ENCODE measurements at places on chromosomes 1 and 21. TPM values are rescaled to one million over a fixed set of nuclear protein-coding genes. Genes with fewer than 3 reads are reported as not detected.
A peak's percentile ranks its signal among the peaks of the same experiment; 100 is the strongest.

DNA sequence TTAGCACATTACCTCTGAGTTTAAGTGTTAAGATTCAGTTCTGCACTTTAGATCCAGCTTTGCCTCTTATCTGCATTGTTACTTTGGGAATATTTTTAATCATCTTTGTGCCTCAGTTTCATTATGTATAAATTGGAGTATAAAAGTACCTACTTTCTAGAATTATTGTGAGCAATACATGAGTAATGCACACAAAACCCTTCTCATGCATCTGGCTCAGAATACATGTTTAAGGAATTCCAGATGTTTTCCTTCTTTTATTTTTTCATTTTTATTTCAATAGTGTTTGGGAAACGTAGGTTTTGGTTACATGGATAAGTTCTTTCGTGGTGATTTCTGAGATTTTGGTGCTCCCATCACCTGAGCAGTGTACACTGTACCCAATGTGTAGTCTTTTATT lies 14.2 kb downstream of the C8A start:
- H3K36me3 ChIP-seq = no peaks in the 10 kb centered on the region
- no peaks in the 10 kb centered on the region for H3K27me3 ChIP-seq
- DNase-seq = no peak

DNA sequence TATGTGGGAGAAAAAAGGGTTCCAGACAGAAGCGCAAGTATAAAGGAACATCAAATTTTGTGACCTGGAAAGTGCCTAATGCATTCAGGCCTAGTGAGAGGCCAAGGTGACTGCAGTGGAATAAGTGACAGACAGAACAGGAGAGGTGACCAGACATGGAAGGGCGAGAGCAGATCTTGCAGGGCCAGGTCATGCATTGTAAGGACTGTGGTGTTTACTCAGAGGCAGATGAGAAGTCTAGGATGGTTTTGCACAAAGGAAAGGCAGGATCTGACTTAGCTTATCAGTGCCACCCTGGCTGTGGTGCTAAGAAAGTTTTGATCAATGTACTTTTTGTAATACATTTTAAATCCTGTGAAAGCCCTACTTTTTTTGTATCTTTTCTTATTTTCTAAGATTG lies 34.1 kb upstream of the AHCYL1 start:
- H3K27ac ChIP-seq = no peak overlapping the region
- H3K27me3 ChIP-seq = no peaks in the 10 kb centered on the region
- H3K4me3 ChIP-seq = no peak overlapping the region
- H3K36me3 ChIP-seq = no peaks in the 10 kb centered on the region
- DNase-seq = no peak

GRCh38 chr1:225972344-225973152 lies 26.6 kb downstream of the SDE2 start:
- H3K4me1 ChIP-seq = peaks cover 5% of the 10 kb centered on the region
- H3K36me3 ChIP-seq = no peaks in the 10 kb centered on the region

DNA sequence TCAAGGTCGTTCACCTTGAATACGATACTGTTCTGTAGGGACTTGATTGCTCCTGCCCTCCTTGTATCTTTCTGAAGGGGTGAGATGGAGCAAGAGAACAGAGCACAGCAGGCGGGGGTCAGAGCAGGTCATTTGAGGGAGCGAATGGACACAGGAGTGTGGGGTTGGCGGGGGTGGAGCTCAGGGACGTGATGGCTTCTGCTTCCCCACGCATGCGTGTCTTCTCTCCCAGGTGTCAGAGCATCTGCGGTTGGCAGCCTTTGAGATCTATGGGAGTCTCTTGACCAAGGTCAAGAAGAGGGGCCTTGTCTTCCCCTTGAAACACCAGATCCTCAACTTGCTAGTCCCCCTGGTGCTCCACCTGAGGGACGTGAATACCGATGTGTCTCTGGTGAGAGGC lies 63.9 kb downstream of the INAVA start:
- DNase-seq = no peak
- H3K4me1 ChIP-seq = no peaks in the 10 kb centered on the region
- no peaks in the 10 kb centered on the region for H3K36me3 ChIP-seq
- no peak overlapping the region for H3K4me3 ChIP-seq
- H3K27me3 ChIP-seq = no peaks in the 10 kb centered on the region

DNA sequence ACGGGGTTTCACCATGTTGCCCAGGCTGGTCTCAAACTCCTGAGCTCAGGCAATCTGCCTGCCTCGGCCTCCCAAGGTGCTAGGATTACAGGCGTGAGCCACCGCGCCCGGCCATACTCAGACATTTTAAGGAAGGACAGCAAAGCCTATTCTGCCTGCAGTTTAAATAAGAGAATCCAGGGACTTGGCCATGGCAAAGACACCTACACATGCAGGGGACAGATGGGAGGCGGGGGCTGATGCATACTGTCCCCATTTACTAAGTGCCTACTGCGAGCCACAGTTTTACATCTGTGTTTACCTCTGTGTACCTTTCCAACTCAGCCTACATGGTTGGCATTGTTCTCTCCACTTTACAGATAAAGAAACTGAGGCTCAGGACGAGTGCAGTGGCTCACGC lies 25.4 kb downstream of the LDLRAD2 start:
- DNase-seq = no peak
- H3K36me3 ChIP-seq = peaks cover 100% of the 10 kb centered on the region
- H3K4me1 ChIP-seq = no peaks in the 10 kb centered on the region
- H3K27me3 ChIP-seq = no peaks in the 10 kb centered on the region
- no peak overlapping the region for H3K27ac ChIP-seq

DNA sequence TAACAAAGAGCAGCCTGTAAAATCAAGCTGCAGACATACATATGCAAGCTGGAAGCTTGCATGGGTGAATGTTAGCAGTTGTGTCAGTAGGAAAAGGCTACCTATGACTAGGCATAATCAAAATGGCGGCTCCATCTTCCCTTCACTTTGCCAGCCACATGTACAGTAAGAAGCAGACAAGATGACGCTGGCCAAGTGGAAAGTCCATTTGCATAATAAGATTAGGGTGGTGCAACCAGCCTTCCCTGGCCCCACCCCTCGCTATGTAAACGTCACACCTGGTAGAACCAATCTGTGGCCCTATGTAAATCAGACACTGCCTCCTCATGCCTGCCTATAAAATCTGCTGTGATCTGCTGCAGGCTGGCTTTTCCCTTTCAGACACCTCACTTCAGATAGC lies 171.9 kb upstream of the USP25 start:
- no peaks in the 10 kb centered on the region for H3K36me3 ChIP-seq
- H3K4me3 ChIP-seq = no peak overlapping the region
- H3K27me3 ChIP-seq = no peaks in the 10 kb centered on the region
- no peak overlapping the region for H3K27ac ChIP-seq
- no peak for DNase-seq

GRCh38 chr1:68723791-68724190 lies 226.9 kb upstream of the DEPDC1 start:
- H3K27me3 ChIP-seq = no peaks in the 10 kb centered on the region
- no peak for DNase-seq
- no peak overlapping the region for H3K4me3 ChIP-seq
- H3K4me1 ChIP-seq = no peaks in the 10 kb centered on the region

GRCh38 chr1:12276225-12276624 lies 46.4 kb downstream of the VPS13D start:
- H3K4me3 ChIP-seq = no peak overlapping the region
- H3K27me3 ChIP-seq = no peaks in the 10 kb centered on the region
- peaks cover 99% of the 10 kb centered on the region for H3K36me3 ChIP-seq

DNA sequence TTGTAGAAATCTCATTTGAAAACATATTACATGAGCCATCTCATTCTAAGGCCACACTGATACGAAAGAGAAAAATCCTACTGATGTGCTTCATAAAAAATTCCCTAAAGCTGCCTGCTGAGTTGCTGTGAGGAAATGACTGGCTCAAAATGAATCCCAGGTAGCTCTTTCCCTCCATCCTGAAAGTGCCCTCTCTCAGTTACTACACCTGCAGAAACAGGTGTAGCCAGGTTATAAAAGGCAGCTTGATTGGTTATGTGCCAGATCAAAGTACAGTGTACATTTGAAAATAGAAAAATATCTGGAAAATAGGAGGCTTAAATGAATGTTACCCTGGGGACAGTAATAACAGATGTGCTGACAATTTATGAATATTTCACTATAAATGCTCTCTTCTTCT lies 833.4 kb upstream of the ADGRL4 start:
- H3K27me3 ChIP-seq = no peaks in the 10 kb centered on the region
- H3K27ac ChIP-seq = no peak overlapping the region
- H3K4me1 ChIP-seq = no peaks in the 10 kb centered on the region
- DNase-seq = no peak
- H3K36me3 ChIP-seq = no peaks in the 10 kb centered on the region

DNA sequence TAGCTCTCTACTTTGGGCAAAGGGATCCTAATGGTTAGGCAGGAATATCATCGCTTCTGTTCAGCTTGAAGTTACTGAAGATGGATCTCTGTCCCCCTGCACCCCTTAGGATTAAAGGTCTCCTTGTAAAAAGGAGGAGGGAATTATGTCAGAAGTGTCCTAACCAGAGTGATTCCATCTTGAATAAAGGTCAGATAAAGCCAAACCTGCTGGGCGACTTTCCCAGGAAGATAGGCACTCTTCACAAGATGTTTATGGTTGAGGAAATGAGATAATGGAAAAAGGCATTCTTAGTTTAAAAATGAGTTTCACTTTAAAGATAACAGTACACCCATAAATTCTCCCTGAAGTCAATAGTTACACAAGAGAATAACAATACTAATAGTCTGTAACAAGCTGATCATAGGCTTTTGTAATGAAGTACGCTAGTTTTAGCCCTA lies 1.7 kb upstream of the NENF start:
- H3K27me3 ChIP-seq = no peaks in the 10 kb centered on the region
- H3K27ac ChIP-seq = no peak overlapping the region
- H3K36me3 ChIP-seq = no peaks in the 10 kb centered on the region
- no peak for DNase-seq

DNA sequence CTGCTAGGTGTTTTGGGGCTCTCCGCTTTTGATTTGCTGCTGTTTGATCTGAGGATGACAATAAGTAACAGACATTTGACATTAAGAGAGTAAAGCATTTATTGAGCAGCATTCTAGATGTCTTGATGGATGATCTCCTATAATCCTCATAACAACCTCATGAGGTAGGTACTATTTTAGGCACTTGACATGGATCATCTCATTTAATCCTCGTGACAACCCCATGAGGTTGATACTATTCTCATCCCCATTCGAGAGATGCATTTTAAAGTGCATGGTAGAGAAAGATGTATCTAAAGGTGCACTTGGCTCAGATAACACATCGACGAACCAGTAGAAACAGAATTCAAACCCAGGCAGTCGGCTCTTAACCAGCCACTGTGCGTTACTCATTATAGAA lies 26.6 kb downstream of the TCEA3 start:
- H3K4me3 ChIP-seq = no peak overlapping the region
- no peaks in the 10 kb centered on the region for H3K36me3 ChIP-seq
- H3K27me3 ChIP-seq = no peaks in the 10 kb centered on the region
- H3K4me1 ChIP-seq = peaks cover 20% of the 10 kb centered on the region
- no peak overlapping the region for H3K27ac ChIP-seq

GRCh38 chr1:30250338-30250983 lies 472.9 kb downstream of the MATN1 start:
- no peaks in the 10 kb centered on the region for H3K4me1 ChIP-seq
- H3K27me3 ChIP-seq = peaks cover 12% of the 10 kb centered on the region
- no peaks in the 10 kb centered on the region for H3K36me3 ChIP-seq
- no peak overlapping the region for H3K27ac ChIP-seq

DNA sequence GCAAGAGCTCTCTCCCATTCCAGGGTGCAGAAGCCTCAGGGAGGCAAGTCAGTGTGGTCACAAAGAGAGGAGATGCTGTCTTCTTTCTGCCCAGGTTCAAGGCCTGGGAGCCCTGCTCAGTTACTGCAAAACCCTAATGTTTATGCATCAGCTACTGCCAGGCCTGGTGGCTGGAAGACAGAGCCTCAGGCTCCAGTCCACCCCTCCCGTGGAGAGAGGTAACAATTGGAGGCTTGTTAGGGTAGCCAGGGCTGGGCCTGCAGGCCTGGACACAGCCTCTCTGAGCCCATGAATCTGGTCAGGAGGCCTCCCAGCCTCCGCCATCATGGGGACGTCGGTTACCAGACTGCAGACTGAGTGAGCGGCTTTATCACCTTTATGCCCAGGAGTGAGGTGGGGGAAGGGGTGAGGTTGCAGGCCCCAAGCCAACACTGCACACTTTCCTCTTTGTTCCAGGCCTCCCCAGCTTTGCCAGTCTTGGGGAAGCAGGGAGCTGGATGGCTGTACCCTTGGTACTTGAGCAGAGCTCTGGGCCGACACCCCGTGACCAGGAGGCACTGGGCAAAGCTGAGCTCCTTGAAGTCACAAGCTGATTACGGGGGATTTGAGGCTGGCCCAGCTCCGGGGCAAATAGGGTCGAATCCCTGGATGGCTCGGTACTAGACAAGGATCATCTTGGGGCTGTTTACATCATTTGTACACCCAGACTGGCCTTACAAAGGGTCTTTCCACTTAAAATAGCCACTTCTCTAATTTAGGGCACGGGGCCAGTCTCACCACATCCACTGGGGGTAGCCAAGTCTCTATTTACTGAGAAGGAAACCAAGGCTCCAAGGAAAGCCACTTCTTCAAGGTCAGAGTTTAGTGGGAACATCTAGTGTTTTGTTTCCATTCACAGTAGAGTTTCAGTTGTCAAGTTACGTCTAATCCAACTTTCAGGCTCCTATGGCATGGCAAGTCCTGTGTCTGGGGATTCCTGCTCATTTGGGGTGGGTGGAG lies 5.2 kb downstream of the SLC2A1 start:
- peaks cover 12% of the 10 kb centered on the region for H3K4me1 ChIP-seq
- H3K27ac ChIP-seq = peak overlapping the region; percentile 78
- H3K4me3 ChIP-seq = no peak overlapping the region
- no peaks in the 10 kb centered on the region for H3K27me3 ChIP-seq
- DNase-seq = no peak

DNA sequence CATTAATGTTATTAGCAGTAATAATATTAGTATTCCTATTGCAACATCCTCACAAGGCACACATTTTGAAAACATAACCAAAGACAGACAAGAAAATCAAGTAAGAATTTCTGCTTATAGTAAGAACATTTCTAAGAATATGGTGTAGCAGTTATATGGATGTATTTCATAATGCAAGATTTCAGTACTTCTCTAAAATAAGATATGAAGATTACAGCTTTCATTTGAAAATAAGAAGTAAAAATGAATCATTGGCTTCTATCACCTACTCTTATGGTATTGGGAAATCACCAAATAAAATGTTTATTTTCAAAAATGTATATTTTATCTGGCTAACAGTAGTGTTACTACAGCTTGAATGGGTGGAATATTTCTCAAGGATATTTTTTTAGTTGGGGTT lies 103.8 kb upstream of the USP25 start:
- no peak overlapping the region for H3K4me3 ChIP-seq
- H3K27me3 ChIP-seq = no peaks in the 10 kb centered on the region
- no peak overlapping the region for H3K27ac ChIP-seq
- H3K4me1 ChIP-seq = no peaks in the 10 kb centered on the region
- no peaks in the 10 kb centered on the region for H3K36me3 ChIP-seq

- no peak overlapping the region for H3K4me3 ChIP-seq
- no peak for DNase-seq
- H3K4me1 ChIP-seq = peaks cover 16% of the 10 kb centered on the region
These were observed 1.0 kb upstream of the F11R start for GRCh38 chr1:161021970-161022353.

DNA sequence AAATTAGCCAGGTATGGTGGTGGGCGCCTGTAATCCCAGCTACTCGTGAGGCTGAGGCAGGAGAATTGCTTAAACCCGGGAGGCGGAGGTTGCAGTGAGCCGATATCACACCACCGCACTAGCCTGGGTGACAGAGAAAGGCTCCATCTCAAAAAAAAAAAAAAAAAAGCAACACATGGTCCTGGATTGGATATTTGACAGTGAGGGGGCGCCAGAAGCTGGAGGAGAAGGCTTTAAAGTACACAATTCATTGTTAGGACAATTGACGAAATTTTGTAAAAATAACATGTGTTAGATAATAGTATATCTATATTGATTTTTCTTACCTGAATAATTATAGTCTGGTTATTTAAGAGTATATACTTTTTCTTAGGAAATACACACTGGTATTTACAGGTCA lies 50.2 kb upstream of the USP25 start:
- H3K36me3 ChIP-seq = no peaks in the 10 kb centered on the region
- H3K27ac ChIP-seq = no peak overlapping the region
- H3K27me3 ChIP-seq = no peaks in the 10 kb centered on the region

CZIB gene
- 49.6 TPM for total RNA-seq

SHE gene
- total RNA-seq = 11.1 TPM

TRIM58 gene
- 0.16 TPM for total RNA-seq

Data from heart left ventricle (tissue), 16 donors.